SK-MEL-5 (cell line): ENCODE measurements at places on chromosomes 5 and 9. TPM values are rescaled to one million over a fixed set of nuclear protein-coding genes. Genes with fewer than 3 reads are reported as not detected.

Gene UAP1L1
- 22.5 and 23.4 TPM in 2 replicates for total RNA-seq

Gene IGIP
- 1.9 and 2.0 TPM in 2 replicates for total RNA-seq

Gene NR2F1-AS1
- total RNA-seq: 0.11 TPM in 1 of 2 replicates, not detected in the other

GRCh38 chr5:139597134-139597533 is 36.0 kb downstream of the UBE2D2 start:
- no peak for DNase-seq

GRCh38 chr5:73791389-73791788 is 165.4 kb downstream of the ARHGEF28 start:
- no peak for DNase-seq

Gene SLC4A9
- total RNA-seq: 0.16 and 0.18 TPM in 2 replicates

Gene DNAH5
- 0.11 and 0.43 TPM in 2 replicates for total RNA-seq

DNA sequence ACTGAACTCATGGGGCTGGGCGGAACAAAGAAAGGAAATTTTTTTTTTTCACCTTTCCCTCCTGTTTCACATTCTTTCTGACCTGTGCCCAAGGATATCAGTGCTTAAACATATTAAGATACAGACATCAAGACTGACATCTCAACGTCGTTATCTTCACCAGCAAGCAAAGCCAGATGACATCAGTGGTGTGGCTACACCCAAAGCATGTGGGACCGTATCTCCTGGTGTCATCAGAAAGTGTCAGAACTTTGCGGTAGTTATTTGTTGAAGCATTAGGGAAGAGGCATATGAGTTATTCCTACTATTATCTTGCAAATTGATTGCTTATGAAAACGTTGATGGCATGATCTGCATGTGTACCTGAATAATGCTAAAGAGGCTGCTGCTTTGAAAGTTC is 487.4 kb downstream of the TLE4 start:
- DNase-seq: no peak

Gene MYORG
- total RNA-seq: 0.43 and 0.66 TPM in 2 replicates
